ENCODE measurements at places on chromosomes 1 and 21. TPM values are rescaled to one million over a fixed set of nuclear protein-coding genes. Genes with fewer than 3 reads are reported as not detected.

Gene OR6K2
- total RNA-seq: not detected

Gene PCP4L1
- 0.38 TPM for total RNA-seq

Gene PSMB4
- total RNA-seq: 186 TPM

Gene CHIA
- not detected for total RNA-seq

Gene TMEM234
- 12.3 TPM for total RNA-seq

Gene C1orf210
- total RNA-seq: not detected

Gene S100A12
- 4.1 TPM for total RNA-seq

Gene HTR6
- total RNA-seq: not detected

Gene PLA2G5
- total RNA-seq: 36.4 TPM

Gene RIMS3
- total RNA-seq: 0.67 TPM
